ENCODE measurements at places on chromosomes 6 and 20.

- no peak for DNase-seq
Measured at GRCh38 chr20:46178891-46179290, 60.8 kb downstream of the CD40 start.

DNA sequence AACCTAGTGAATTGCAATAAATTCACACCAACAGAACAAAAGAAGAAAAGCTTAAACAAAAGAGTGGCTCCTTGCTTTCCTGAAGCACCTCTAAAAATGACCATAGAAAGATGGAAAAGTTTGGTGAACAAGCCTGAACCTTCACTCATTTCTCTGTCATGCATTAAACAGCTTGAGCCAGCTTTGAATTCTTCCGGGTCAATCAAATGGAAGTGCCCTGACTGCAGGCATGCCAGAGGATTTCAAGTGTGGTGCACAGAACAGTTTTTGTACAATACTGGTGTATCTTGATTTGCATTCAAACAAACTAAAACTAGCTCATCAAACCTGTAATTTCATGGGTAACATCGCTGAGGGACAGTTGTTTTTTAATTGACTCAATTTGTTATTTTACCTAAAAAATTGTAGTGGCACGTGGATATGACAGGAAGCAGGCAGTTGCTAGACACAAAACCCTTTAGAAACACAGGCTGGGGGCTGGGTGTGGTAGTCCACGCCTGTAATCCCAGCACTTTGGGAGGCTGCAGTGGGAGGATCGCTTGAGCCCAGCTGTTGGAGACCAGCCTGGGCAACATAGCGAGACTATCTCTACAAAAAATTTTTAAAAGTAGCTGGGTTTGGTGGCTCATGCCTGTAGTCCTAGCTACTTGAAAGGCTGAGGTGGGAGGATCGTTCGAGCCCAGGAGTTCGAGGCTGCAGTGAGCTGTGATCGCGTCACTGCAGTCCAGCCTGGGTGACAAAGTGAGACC is 9.1 kb downstream of the CASS4 start:
- DNase-seq, result no peak

DNA sequence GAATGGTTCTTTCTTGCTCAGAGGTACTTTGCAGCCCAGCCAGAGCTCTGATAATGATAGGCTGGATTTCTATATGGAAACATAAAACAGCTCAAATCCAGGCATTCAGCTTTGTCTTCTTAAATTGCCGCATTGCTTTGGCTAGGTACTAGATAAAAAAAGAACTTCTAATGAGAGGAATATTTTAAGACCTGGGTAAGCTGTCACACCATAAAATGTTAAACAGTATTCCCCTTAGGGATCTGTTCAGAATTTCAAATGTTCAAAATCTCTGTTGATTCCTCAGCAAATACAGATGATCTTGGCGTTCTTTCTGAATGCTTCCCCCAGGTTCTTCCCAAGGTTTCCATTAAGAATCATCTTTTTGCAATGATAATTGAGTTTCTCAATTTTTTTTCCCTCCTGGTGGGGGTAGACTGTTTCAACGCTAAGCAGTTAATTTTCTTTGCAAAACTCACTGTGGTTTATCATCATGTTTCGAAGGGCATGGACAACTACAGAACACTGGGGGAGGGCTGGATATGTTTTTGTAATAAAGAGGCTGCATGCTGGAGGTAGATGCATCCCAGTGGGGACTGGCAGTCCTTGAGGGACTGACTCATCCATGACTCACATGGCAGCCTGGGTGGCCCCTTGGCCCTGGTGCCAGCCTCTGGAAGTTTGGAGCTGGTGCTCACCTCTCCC is 31.0 kb downstream of the TIAM2 start:
- no peak for DNase-seq

DNA sequence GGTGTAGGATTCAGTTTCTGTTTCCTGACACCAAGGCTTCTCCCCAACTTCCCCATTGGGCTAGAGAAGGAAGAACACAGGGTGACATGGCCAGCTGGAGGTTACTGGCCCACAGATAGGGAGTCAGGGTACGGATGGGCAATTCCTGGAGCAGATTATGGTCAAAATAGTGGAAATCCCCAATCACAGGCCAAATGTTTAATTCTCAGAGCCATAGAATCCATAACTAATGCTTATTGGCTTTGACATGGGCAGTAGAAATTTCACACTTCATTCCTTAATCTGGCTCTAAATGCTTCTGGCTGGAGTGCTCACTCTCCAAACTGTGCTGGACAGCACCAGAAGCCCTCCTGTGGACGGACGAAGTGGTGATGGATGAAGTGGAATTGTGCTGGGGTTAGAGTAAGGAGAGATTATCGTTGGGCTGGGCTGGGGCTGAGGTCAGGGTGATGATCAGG is 887 bp downstream of the SIGLEC1 start:
- DNase-seq, result no peak

DNA sequence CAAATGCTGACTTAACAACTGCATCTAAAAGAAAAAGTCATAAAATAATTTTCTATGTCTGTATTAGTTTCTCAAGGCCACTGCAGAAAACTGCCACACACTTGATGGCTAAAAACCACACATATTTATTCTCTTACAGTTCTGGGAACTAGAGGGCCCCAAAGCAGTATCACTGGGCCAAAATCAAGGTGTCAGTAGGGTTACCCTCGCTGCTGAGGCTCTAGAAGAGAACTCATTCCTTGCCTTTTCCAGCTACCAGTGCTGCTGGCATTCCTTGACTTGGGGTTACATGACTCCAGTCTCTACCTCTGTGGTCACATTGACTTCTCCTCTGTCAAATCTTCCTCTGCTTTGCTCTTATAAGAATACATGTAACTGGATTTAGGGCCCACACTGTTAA is 124.6 kb upstream of the THEMIS start:
- no peak for DNase-seq

GRCh38 chr20:5180933-5181332 is 54.1 kb downstream of the CDS2 start:
- no peak for DNase-seq

GRCh38 chr6:62150048-62150663 is 135.9 kb downstream of the KHDRBS2 start:
- DNase-seq, result no peak

DNA sequence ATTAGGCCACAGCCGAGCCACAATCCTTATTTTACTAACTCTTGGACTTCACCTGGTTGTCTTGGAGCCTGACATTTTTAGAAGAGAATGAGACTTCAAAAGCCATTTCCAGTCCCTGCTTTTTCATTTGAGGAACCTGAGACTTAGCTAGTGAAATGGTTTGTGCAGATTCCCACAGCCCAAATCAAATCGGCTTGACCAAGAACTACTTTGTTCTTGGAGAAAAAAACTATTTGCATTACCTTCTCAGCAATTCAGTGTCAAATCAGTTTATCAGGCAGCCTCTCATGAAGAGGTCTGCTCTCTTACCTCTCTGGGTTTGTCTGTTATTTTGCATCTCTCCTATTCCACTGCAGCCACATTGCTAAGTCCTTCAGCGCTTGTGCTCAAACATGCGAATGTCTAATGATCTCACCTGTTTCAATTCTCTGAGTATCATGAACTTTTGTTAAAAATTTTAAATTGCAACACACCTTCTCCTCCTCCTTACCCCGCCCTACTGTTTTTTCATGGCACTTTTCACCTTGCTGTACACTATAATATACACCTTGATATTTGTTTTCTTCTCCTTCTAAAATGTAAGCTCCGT is 573 bp upstream of the IFNGR1 start:
- DNase-seq, result no peak

GRCh38 chr20:20668639-20669038 is 43.8 kb downstream of the RALGAPA2 start:
- DNase-seq, result no peak

Data from stimulated activated CD4-positive, alpha-beta T cell treated with anti-CD3 and anti-CD28 coated beads, Interleukin-15, amount 100 ng/mL, for 1 hour (primary cell).